AG09319 (cell line): ENCODE measurements at places on chromosomes 2 and 18.

DNA sequence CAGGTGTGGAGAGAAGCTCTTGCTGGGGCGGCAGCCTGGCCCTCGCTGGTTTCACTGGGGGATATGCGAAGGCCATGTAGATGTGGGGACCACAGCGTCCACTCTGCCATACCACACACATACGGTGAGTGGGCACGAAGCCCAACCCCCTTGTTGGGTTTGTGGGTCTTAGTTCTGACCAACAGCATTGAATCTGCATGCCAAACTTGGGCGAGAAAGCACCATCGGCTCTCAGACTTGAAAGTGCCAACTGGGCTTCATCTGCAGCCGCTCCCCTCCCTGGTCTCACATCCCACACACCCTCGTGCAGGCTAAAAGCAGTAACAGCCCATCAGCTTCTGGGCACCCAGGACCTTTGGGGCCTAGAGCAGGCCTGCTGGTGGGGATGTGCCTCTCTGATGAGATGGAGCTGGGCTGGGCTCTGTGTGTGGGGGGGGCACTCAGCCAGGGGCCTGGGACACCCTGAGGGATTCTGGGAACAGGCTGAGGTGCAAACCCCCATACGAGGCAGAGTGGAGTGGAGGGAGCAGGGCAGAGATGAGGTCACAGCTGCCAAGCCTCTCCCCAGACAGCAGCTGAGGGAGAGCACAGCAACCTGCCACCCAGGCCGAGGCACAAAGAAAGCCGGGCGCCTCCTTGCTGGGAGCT lies 264.4 kb downstream of the TWIST2 start:
- no peak for DNase-seq

DNA sequence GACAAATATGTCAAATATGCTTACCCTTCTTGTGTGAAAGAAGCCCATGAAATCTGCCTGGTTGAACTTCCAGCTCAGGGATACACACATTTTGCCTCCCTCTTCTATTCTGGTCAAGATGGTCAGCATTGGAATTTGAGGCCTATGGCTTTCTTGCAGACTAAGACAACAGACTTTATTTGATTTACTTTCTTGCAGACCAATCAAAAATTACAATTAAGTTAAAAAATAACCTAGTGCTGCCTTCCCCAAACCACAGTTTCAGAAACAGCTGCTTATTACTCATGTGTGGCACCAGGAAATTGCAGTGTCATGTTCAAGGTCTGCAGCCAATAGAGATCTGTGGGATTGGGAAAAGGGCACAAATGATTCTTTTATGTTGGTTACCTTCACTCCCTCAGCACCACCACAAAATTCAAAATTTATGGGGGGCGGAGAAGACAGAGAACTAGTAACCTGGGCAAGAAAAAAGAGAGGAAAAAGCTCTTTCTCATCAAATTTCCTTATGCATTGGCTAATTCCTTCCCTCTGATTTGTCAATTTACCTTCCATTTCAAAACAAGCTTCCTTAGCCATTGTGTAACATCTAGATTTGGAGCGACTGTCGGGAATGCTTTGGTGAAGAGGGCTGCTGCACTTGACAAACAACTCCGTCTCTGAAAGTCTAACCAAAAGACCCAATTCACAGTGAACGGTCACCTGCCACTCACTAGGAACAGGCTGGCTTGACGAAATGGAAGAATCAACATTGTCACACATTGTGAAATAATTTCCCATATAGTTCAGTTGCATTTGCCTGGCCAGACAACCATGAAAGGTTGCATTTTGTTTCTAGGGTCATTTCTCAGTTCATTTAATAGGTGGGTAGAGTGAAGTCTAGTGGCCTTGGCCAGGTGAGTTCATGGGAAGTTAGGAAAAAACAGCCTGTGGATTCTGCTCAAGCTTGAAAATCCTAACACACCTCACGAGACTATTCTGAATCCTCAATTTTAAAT lies 100.4 kb upstream of the FZD5 start:
- DNase-seq, result no peak

DNA sequence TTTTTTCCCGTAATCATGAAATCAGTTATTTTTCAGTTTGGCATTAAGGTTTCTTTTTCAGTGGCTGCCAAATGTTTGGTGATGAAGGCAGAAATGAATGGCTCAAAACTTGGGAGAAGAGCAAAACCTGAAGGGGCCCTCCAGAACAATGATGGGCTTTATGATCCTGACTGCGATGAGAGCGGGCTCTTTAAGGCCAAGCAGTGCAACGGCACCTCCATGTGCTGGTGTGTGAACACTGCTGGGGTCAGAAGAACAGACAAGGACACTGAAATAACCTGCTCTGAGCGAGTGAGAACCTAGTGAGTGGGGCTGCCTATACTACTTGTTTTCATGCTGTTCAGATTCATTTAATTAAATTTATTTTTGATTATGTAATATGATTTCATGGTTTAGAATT lies 29.2 kb upstream of the MSH2 start:
- DNase-seq, result no peak

DNA sequence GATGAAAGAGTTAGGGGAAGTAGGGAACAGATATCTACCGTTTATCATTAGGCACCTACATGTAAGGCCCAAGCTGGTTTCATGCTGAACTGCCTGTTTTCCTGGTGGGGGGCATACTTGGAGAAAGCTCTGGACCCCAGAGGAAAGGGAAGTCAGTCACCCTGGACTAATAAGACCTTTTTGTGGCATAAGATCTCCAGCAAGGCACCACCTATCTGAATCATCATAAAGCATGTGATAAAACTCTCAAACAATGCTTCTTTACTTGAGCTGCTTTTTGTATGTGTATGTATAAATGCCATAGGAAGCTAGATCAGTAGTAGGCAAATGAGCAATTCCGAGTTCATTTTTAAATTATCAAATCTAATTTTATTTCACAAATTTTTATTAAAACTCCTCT lies 104.8 kb downstream of the TANC1 start:
- DNase-seq, result no peak

DNA sequence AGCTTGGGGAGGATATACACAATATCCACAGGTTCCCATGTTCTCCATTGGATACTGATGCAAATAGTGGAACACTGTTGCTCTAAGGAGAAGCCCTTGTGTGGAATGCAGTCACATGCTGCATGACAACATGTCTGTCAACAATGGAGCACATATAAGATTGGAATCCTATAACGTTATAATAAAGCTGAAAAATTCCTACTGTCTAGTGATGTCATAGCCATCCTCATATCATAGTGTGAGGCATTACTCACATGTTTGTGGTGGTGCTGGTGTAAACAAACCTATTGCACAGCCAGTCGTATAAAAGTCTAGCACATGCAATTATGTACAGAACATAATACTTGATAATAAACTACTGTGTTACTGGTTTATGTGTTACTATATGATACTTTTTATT lies 394.7 kb downstream of the FBXO15 start:
- no peak for DNase-seq

GRCh38 chr18:79221136-79221535 lies 151.9 kb downstream of the ATP9B start:
- no peak for DNase-seq

GRCh38 chr2:202378001-202378400 lies 1.9 kb downstream of the BMPR2 start:
- no peak for DNase-seq

DNA sequence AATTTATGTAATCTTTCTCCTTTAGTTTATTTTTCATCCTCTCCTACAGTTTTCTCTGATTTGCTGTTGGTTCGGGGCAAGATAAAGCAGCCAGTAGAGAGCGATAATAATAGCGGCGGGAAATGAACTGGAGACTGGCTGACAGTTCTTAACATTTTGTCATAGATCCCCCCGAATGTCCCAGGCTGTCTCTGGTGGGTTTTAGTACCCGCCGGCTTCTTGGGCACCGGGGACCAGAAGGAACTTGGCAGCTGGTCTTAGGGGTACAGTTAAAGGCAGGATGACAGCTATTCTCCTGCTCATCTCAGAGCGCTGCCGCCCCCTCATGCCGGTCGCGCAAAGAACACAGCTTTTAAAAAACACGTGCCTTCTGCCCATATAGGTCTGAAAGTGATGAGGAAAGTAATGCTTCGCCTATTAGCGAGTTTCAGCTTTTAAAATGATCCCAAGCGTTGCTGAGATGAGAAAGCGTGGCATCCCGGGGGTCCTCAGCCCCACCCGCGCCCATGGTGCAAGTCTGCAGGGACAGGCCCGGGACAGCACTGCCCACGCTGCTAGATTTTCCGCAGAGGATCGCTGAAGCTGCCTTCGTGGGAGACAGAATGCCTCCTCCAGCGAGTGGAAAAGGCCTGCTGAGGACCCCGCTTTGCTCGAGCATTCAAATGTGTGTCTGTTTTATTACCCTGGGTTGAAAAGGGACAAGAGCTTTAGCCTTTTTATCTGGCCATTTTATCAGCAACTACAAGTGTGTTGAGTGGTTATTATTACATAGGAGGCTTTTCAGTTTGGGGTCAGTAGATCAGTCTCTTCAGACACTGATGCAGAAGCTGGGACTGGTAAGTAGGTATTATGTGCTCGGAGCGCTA lies 3.8 kb downstream of the ONECUT2 start:
- no peak for DNase-seq

DNA sequence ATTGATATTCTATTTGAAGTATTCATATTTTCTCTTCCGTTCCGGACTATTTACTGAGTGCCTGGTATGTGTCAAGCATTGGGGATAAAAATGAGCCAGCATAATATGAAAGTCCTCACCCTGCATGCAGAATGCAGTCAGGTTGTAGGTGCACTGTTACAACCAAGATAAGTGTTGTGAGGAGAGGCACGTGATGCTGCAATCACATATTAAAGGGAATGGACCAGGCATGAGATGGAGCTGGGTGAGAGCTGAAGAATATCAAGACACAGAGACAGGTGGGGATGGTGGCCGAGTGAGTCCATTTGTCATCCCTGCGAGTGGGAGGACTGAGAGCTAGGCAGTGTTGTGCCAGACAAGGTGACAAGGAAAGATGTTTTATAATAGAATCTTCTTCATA lies 52.3 kb downstream of the MFSD6 start:
- no peak for DNase-seq

DNA sequence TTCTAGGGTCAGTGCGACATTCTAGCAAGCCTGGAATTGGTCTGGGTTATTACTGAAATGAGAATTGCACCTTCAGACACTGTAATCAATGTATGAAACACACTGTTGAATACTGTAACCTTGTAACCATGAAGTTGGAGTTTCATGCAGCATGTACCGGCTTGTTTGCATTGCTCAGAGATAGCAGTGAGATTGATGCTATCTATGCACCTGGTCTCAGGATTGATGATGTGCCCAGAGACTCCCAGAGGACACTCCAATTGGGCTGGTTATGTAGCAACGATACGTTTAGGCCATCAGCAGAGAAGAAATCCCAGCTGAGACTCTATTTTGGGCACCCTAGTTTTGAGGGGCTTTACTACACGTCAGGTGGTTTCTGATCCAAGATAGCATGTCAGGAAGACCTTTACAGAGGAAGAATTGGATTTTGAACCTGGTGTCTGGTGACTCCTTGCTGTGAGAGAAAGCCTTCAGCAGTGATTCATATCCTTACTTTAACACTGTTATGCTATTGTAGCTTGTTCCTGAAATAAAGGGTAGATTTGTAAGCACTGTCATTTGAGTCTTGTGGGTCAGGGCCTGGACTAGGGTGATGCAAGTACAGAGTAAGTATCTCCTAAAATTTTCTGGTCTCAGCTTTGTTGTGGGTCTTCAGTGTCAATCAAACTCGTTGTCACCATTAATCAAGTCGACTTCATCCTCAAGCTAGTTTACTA lies 305.1 kb upstream of the GULP1 start:
- DNase-seq, result no peak

GRCh38 chr2:235170016-235170415 lies 218.2 kb downstream of the SH3BP4 start:
- no peak for DNase-seq

DNA sequence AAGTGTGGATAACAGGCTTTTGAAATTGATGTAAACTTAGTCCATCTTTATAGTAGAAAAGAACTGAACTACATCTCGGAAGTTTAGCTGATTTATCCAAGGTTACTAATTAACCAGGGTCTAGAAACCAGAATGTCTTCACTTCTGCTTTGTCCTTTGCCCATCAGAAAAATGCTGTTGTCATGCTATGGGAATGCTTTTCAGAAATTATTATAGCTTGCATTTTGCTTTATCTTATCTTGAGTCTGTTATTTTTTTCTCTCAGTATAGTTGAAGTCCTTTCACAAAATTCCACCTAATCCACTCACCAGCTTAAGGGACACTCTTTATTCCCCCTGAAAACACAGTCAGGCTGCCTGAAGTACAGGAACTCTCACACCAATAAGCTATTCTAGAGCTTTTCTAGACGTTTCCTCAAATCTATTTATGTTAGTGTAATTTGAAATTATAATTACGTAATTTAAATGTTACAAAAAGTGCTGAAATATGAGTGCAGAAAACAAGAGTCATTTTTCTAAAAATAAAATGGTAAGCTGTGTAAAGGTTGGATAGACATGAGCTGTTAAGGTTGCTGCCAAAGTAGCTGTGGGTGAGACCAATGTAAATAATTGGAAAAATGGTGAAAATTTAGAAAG lies 456.3 kb downstream of the TGIF1 start:
- DNase-seq, result no peak

DNA sequence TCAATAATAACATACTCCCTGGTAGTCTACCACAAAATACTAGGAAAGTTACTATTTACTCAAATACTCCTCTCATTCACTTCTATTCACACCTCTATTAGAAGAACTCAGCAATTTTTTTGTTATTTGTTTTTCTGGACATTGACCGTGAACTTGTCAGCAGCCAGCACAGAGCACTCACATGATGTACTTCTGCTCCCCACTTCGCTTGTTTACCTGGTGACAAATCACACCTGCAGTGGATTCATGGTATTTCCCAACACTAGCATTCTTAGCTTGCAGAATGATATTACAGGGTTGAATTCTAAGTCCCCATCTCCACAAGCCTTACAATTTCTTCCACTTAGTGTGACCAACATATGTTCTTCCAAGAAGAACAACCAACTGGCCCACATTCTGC lies 238.2 kb downstream of the SATB2 start:
- no peak for DNase-seq

- DNase-seq, result no peak
These were observed 9.5 kb downstream of the TMEM237 start for GRCh38 chr2:201633661-201634249.

- DNase-seq, result no peak
These were observed 37.3 kb upstream of the LNPK start for GRCh38 chr2:176039375-176039774.

DNA sequence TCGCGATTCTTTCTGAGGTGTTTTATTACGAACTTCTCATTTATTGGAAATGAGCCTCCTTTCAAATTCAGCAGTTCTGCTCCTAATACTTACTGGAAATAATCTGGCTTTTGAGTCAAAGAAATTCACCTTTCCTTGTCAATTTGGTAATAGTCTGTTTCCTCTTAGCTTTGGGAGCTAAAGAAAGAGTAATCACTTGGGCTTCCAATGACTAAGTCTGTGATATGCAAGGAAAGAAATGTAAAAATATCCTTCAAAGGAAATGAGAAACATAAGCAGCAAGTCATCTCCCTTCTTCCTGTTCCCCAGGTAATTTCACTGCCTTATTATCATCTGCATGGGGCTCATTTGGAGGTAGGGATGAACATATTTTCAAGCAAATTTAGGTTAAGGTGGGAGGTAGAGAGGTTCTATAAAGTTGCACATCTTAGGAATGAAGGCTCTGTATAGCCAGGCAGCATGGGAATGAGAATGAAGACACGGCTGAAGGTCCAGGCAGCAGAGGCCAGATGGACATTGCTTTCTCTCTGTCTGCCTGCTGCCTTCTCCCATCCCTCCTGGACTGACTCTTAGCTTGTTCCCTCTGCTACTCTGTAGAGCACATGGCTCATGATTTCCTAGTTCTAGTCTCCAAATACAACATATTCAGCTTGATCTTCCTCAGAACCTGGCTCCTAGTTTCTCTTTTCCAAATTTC lies 1.0 kb downstream of the SPP2 start:
- DNase-seq, result no peak
